ENCODE measurements at places on chromosomes 2 and 18.

DNA sequence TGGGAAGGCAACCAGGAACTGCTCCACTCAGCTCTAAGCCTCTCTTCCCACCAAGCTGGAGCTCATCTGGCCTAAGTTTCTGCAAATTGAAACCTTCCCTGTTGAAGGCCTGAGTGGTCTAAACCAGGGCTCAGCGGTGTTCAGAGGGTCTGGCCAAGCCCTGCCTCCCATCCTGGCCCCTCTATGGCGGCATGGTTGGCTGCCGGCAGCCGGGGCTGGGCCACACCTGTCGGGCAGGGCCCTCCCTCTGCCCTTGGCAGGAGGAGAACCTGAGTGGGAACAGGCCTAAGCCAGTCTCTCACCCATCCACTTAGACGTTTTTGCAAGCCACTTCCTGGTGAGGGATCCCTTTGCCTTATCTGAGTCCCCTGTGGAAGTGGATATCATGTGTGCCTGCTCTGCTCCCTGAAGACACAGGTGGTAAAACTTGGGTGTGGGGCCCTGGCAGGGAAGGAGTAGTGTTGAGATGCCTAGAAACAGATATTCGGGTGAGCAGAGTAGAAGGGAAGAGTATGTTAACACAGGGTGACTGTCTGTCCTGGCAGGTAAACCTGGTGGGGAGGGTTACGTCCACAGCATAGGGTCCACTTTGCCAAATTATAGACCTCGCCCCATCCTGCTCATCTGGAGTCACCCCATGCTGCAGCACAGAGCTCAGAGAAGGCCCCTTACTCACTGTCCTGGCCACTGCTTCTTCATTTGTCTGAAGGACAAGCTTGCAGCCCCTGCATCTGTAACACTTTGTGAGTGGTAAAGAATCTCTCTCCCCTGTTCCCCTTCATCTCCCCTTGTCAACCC lies 63.0 kb upstream of the SIX2 start:
- no peak for DNase-seq

GRCh38 chr2:96083989-96084857 lies 32.1 kb downstream of the ADRA2B start:
- DNase-seq: no peak

- no peak for DNase-seq
These were observed 75.9 kb upstream of the SLC35G4 start for GRCh38 chr18:11533513-11533890.

GRCh38 chr2:40343902-40344301 lies 108.0 kb downstream of the SLC8A1 start:
- DNase-seq: no peak

GRCh38 chr2:119553687-119554344 lies 9.6 kb downstream of the CFAP221 start:
- DNase-seq: no peak

GRCh38 chr2:54613794-54614257 lies 109.6 kb upstream of the EML6 start:
- DNase-seq: no peak

DNA sequence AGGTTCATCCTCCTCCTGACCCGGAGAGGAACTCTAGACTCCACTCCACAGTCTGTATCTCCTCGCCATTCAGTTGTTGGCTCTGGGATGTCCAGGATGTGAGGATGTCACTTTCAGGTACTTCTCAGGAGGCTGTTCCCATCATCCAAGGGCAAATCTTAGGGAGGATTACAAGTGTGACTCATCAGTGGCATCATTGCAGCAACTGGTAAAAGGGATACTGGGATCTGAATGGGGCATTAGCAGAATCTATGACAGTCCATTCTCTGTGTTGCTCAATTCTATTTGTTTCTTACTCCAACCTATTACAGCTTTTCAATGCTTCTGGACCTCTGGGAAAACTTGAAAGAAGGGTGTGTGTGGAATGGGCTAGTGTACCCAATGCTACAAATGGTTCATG lies 81.5 kb upstream of the FN1 start:
- no peak for DNase-seq

- DNase-seq: no peak
These were observed 26.3 kb upstream of the CASP8 start for GRCh38 chr2:201233812-201234662.

GRCh38 chr2:43270461-43270860 lies 44.1 kb upstream of the ZFP36L2 start:
- no peak for DNase-seq

DNA sequence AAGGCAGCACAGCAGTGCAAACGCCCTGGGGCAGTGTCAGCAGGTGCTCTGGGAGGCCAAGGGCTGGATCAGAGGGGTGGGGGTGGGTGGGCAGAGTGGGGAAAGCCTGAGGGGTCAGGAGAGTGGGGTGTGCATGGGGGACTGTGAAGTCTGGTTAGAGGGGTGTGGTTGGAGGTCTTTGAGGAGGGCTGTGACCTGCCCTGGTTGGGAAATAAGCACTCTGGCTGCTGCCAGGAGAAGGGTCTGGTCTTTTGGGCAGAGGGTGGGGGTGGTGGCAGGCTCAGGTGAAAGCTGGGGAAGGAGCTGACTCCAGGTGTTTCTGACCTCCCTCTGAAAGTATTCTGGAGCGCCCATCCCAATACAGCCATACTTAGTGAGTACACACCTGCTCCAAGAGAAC lies 4.2 kb downstream of the ALPI start:
- DNase-seq: no peak

DNA sequence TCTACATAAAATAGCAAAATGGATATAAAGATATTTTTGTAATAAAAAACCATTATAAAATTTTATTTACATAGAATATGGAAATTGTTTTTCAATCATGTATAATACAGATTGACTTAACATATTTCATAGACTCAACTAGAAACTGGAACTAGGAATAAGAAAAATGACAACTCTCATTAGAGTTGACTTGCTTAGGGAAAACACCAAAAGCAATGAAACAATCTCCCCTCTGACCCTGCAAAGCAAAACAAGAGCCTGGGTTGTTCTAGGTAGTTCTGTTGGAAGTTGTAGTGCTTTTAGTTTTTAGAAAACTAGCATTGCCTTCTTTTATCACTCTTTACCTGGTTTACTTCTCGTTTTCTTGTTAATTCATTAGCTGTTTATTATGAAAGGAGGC lies 32.2 kb upstream of the MTIF2 start:
- no peak for DNase-seq

DNA sequence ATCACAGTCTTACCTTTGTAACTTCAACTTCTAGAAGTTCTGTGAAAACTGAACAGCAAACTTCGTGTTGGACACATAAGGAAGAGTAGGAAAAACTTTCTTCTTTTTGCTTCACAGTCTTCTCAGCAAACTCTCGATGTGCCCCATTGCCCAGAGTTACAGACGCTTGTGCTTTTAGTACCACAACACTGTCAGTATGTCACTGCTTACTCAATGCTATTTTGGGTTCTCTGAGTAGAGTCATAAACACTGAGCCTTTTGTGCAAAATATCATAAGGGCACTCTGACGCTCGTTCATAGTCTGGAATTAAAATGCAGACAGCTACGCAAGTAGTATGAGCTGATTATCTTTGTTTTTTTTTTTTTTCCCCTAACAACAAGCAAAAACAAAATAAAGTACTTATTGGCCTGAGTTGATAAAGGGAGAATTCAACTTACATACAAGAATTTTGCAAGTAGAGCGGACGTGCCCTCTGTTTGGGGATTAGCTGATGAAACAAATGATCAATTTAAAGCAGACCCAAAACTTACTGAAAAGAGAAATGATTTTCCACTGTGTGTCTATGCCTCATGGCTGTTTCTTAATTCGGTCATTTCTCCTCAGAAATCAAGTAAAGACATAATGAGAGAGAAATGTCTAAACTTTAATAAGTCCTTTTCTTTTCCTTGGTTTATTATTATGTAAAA lies at the start of gene CDH19:
TSS of gene CDH19 (minus strand) at position 150 of the 687 bp plus-strand sequence. CDS start 31,886 bp downstream, outside the sequence.
- DNase-seq: no peak

Data from stimulated activated CD8-positive, alpha-beta memory T cell treated with anti-CD3 and anti-CD28 coated beads, Interleukin-4, amount 100 ng/mL, for 4 hours (primary cell).